ENCODE measurements at places on chromosomes 3 and 15.

DNA sequence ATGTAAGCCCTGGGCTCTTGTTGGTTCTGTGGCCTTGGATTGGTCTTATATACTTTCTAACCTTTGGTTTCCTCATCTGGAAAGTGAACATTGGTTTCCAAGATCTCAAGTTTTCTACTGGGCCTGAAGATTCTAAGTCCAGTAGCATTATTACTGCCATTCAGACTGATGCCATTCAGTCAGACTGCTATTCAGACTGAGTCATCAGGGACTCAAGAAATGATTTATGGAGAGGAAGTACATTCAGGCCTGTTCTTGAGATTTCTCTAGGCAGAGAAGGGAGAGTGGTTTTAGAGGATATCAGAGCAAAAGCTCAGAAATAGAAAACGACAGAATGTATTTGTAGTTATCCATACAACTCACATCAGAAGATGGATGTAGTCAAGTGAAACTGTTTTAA is 557.2 kb downstream of the NR2F2 start:
- DNase-seq: no peak

DNA sequence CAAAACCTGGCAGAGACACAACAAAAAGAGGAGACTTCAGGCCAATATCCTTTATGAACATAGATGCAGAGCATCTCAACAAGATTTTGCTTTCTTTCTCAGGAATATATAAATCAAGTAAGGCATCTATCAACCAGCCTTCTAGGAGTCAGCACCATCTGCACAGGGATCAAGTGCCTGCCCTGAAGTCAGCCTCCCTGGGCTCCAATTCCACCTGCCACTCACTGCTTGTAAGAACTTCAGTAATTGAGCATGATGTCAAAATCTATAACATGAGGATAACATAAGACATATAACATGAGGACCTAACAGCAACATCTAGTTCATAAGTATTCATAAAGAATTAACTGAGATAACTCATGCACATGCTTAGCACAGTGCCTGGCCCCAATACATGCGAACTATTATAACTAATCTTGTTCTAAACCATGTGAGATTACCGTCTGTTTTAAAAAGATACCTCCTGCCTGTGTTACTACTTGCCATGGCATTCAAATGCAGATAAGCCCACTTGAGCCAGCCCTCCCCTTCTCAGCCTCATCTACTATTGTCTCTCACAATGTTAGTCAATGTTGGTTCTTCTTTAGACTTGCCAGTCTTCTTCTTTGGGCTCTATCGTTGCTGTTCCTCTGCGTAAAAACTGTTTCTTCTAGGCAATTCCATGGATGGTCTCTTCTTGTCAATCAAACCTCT is 91.6 kb downstream of the PLD1 start:
- DNase-seq: no peak

- DNase-seq: no peak
Observed at GRCh38 chr3:128344052-128344735, 122.5 kb downstream of the DNAJB8 start.

- peak; percentile 20 for DNase-seq
Observed at GRCh38 chr3:12345141-12345561, 56.3 kb downstream of the PPARG start.

- DNase-seq: peak; percentile 35
Observed at GRCh38 chr3:193826159-193826795, 233.3 kb downstream of the OPA1 start.

DNA sequence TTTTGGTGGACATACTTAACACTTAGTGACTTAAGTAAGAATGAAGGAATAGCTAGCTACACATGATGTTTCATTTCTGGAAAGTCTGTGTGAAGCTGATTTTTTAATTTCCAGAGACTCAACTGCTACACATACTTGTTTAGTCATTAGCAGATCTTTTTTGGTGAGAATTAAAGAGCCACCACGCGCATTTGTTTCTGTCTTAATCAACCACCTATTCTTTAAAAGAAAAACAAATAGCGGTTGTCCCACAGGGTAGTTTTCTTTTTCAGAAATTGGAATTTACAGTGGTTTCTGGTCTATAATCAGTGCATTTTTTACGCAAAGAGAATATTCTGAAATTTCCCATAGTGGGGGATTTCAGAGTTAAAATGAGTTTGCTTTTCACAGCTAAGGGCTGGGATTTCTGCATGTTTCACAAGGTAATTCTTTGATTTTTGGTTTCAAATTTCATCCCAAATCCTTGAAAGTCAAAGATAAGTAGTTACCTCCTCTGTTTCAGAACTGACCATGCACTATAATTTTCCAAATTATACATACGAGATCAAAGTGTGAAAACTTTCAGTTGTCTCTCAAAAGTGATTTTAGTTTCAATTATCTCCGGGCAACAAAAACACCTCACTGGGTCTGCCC is 631.0 kb upstream of the GRM7 start:
- DNase-seq: no peak

- no peak for DNase-seq
Observed at GRCh38 chr3:42979044-42979972, at the start of gene GASK1A. GASK1A (plus strand) TSS chr3:42979311; CDS start chr3:42979643, 332 bp downstream.

- no peak for DNase-seq
Observed at GRCh38 chr15:62404194-62404985, 239.3 kb upstream of the C2CD4B start.

DNA sequence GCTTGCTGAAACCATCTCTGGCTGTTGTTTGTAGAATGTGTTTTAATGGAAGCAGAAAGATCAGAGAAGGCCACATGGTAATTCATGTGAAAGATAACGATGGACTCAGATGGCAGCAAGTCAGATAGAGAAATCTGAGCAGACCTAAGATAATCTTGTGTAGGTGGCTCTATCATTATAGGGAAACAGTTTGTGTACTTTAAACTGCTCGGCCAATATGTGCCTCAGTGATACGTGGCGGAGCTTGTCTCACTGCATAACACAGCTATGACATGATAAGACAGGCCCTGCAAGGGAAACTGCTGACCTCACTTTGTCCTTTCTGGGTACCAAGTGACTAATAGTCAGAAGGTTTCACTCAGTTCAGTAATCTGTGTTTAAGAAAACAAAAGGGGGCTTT is 51.0 kb downstream of the MME start:
- DNase-seq: no peak

DNA sequence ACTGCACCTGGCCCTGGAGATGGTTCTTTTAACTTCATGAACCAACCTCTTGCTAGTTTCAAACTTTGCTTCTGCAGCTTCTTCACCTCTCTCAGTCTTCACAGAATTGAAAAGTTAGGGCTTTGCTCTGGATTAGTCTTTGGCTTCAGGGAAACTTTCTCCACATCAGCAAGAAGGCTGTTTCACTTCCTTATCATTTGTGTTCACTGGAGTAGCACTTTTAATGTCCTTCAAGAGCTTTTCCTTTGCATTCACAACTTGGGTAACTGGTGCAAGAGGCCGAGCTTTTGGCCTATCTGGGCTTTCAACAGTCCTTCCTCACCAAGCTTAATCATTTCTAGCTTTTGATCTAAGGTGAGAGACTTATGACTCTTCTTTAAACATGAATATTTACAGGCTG is 15.7 kb upstream of the TM2D3 start:
- no peak for DNase-seq

- no peak for DNase-seq
Observed at GRCh38 chr3:107366766-107367165, 10.5 kb upstream of the CCDC54 start.

Data from GM04503 (cell line).